A549 treated with RU486 at 1 μM for 4 hours (cell line): ENCODE measurements at places on chromosomes 3 and 15. TPM values are rescaled to one million over a fixed set of nuclear protein-coding genes. Genes with fewer than 3 reads are reported as not detected.

The MED12L gene
- total RNA-seq, result 0.25 to 0.87 TPM (median 0.50 TPM) in 5 replicates

The SNRPN gene
- 97.3 to 106 TPM (median 101 TPM) in 5 replicates for total RNA-seq

The DNASE1L3 gene
- 0.20 TPM in 1 of 5 replicates, not detected in the others for total RNA-seq

The SLC2A2 gene
- total RNA-seq, result not detected in 5 replicates

The DUOXA2 gene
- total RNA-seq, result not detected in 5 replicates

The KLHL25 gene
- 5.3 to 8.4 TPM (median 7.3 TPM) in 5 replicates for total RNA-seq
